ENCODE measurements at places on chromosomes 12 and 14.

DNA sequence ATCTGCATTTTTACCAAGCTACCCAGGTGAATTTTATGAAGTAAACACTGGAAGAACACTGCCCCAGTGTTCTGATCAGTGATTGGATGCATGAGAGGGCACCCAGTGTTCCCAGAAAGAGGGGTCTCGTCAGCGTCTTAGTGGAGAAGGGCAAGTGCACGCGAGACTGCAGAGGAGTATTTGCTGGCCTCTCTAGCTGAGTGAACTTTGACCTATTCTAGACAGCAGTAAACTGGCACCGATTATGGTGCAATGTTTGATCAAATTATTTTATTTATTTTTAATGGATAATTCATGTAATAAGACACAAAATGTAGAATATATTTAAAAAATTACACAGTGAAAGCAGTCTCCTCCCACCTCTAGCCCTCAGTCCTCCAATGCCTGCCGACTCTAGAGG, 5.3 kb upstream of the GALNT8 start:
- DNase-seq, result no peak

DNA sequence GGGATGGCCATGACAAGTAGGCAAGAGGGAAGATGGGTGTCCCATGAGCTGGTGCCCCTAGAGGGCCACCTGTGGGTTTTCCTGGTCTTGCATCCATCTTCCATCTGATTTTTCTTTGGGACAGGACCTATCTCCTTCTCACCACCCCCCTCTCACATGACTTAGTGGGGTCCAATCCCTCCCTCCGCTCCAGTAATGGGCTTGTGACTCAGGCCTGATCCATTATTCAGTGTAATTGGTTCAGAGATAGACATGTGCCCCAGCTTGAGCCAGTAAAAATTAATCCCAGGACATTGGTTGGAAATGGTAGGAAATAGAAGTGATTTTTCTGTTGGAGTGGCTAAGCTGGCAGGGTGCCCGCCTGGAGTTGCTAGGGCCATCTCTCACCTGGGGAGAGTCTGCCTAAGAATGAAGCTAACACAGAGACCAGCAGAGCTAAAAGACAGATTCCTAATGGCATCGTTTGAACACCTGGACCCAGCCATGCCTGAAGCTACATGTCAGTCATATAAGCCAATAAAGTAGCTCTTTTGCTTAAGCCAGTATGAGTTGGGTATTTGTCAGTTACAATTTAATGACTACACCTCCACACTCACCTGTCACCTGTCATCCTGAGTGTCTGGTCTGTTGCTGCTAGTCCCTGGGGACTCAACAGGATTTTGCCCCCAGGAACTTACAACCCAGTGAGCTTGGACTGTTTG, 14.7 kb downstream of the RASAL1 start:
- DNase-seq, result peak; percentile 27

DNA sequence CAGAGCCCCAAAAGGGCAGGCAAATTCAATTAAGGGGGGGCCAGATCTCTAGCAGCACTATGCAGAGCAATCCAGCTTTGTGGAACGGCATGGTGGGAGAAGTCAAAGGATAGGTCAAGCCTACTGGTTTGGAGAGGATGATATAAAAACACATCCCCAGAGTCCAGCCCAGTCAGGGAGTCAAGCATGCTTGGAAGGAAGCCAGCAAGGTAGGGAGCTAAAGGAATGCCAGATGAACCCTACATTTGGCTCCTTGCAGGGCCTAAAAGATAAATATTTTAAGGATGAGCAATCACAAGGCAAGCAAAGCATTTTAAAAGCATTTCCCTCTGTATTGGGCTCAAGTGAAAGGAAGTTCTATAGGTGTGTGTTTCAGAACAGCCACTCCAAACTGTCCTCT, 21.4 kb downstream of the KCTD10 start:
- no peak for DNase-seq

GRCh38 chr12:128021561-128021960, 245.4 kb upstream of the TMEM132C start:
- no peak for DNase-seq

DNA sequence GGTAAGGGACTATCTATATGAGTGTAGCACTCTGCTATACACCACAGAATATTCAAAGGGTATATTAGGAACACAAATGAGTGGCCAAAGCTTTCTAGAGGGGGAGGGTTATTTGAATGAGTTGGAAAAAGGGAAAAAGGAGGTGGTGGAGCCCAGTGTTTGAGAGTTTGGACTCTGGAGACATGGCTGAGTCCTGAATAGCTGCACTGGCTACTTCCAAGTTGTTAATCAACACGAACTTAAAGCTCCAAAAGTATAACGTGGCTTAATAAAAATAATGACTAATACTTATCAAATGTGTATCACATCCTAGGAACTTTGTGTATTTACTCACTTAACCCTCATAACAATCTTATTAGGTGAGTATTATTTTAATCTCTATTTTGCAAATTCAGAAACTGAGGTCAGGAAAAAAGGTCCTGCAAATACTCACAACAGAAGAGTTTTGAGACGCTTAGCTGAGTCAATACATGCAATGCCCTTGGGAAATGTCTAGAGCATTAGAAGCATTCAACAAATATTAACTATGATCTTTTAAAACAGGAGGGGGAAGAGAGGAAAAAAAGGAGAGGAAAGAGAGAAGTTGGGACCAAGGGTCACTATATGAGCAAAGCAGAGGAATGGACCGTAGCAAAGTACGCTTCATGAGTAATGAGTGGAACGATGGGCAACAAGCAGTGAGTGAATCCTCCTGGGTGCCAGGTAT, 189.5 kb upstream of the HMGA2 start:
- DNase-seq, result peak; percentile 95

GRCh38 chr12:52080403-52081251, 1.1 kb downstream of the SMIM41 start:
- no peak for DNase-seq

- DNase-seq, result peak; percentile 99
Measured at GRCh38 chr12:13941258-13942249, 39.8 kb downstream of the GRIN2B start.

- DNase-seq, result no peak
Measured at GRCh38 chr14:101453225-101453624, 108.1 kb upstream of the DIO3 start.

- DNase-seq, result no peak
Measured at GRCh38 chr14:63192085-63192484, 12.2 kb upstream of the RHOJ start.

DNA sequence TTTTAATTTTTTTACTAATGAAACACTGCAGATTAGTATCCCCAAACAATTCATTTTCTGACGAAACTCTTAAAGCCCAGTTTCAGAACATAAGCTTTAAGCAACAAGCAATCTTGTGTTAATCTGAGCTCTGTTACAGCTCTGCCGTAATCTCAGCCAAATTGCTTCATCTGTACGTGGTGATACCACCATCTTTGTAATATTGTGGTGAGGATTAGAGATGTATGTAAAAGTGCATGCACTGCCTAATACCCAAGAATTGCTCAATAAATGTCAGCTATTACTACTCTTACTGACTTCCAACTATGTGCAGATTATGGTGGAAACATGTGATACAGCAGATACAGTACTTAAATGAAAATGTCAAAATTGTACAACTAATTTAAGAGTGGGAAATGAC, 1.8 kb downstream of the AKAP5 start:
- no peak for DNase-seq

- DNase-seq, result no peak
Measured at GRCh38 chr12:82596483-82596882, 90.2 kb upstream of the TMTC2 start.

DNA sequence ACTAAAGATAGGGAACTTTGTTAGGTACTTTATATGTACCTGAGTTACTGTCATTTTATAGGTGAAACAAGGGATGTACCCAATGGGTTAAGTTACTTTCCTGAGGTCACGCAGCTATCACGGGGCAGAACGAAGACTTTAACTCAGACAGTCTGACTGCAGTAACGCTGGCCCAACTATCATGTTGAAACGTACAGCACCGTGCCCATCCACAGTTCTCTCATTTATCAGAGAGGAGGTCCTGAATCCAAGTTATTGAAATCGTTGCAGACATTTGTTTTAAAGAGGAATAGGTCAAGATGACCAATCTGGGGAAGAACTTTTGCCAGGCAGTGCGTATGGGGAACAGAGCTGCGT, 587 bp upstream of the C12orf75 start:
- no peak for DNase-seq

- no peak for DNase-seq
Measured at GRCh38 chr12:89927226-89927698, 218.6 kb upstream of the ATP2B1 start.

- no peak for DNase-seq
Measured at GRCh38 chr14:67766035-67766680, 50.2 kb downstream of the ZFYVE26 start.

GRCh38 chr12:109734219-109735000, 20.8 kb downstream of the FAM222A start:
- no peak for DNase-seq

DNA sequence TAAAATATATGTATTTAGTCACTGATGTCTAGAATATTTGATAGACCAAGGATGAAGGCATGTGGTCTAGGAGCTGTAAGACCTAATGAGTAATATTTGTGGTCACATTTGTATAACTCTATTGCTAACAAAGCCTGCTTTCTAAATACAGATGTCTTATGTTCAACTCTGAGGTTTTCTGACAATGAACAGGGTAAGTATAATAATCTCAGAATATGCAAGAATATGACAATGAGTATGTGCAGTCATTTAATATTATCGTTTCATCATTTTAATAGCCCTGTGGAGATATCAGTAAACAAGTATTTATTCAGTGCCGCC, 389.6 kb downstream of the LRIG3 start:
- no peak for DNase-seq

DNA sequence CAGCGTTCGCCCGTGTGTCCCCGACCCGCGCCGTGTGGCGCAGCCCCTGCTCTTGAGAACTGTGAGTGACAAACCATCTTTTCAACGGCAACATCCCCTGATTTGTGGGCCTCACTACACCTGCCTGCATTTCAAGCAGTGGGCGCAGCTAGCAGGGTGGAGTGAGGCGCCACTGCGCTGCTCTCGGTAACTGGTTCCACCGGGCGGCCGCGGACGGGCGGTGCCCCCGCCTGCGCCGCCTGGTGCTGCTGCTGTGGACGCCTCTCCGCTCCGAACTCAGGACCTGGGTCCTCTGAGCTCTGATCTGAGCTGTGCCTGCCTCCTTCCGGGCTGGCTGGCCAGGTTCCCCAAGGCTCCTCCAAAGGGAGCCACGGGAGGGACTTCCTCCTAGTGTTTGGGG, 5.9 kb upstream of the DEGS2 start:
- no peak for DNase-seq

- DNase-seq, result no peak
Measured at GRCh38 chr12:93156086-93156716, 221.5 kb upstream of the NUDT4 start.
